ENCODE measurements at places on chromosomes 7 and 10.

GRCh38 chr7:72413290-72413689 is 1.2 kb upstream of the CALN1 start:
- no peak for DNase-seq

DNA sequence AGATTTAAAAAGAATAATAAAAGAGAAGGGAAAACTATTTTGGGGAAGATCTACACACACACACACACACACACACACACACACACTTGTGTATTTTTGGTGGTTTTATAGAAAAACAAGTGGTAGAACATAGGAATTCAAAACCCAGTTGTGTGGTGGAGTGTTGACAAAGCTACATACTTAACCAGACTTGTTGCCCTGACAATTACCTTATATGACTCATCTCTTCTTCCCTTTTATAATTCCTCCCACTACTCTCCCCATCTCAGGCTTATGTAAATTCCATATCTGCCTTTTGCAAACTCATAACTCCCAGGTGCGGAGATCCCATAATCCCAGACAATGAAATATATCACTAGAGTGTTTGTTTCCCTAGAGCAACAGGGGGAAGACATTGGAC is 873.7 kb downstream of the NXPH1 start:
- no peak for DNase-seq

DNA sequence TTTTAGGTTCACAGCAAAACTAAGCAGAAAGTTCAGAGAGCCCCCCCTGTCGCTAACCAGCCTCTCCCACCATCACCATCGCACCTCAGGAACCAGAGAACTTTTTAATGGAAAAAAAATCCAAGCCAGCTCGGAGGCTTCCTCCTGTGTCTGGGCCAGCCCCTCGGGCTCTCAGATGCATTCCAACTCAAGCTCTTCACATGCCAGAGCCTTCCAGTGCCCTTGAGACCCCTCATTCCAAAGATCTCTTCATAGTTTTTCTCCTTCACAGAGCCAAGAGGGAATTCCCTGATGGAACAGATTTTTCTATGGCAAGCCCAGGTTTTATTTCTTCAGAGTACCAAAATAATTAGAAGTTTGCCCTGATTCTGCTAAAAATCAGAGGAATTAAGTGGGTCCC is 153.4 kb upstream of the LANCL2 start:
- no peak for DNase-seq

DNA sequence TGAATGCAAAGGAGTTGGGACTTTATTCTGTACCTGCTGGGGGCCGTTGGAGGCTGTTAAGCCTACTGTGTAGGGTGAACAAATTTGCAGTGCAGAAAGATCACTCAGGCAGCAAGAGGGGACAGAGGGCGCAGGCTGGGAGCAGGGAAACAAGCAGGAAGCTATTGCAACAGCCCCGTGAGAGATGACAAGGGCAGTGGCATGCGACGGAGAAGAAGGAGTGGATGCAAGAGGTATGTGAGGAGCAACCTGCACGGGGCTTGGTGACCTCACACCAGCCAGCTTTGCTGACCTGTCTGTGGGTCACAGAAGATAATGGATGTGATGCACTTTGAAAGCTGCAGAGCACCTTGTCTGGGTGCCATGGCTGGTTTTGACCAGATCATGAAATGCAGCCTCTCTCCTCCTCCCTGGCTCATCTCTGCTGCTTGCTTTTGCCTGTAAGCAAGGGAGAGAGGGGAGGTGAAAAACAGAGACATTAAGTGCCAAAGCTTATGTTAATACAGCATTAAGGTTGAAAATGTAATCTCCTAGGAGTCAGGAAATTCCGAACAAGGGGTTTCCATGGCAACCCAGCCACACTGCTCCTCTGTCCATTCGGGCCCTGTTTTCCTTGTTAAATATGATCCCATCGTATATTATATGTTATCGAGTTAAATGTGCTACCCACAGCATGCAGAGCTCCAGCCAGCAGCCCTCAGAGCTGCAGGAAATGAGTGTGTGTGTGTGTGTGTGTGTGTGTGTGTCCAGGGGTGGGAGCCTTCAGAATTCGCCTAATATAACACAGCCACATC is 314.3 kb upstream of the ZMIZ1 start:
- no peak for DNase-seq

DNA sequence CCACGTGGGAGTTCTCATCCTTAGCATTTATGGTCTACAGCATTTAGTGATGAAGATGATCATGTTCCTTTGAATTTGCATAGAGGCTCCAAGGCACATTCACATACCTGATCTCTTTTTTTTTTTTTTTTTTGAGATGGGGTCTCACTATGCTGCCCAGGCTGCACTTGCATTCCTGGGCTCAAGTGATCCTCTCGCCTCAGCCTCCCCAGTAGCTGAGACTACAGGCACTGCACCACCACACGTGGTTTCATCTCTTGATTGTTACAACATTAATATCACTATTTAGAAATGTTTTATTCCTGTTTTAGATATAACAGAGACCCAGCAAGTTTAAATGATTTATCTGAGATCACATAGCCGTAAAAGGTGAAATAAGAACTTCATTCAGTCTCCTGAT is 13.8 kb downstream of the CDHR3 start:
- DNase-seq = no peak

- no peak for DNase-seq
Observed at GRCh38 chr7:151857412-151857811, 19.5 kb downstream of the PRKAG2 start.

- DNase-seq = peak; percentile 68
Observed at GRCh38 chr10:69065406-69066361, 22.2 kb upstream of the SRGN start.

DNA sequence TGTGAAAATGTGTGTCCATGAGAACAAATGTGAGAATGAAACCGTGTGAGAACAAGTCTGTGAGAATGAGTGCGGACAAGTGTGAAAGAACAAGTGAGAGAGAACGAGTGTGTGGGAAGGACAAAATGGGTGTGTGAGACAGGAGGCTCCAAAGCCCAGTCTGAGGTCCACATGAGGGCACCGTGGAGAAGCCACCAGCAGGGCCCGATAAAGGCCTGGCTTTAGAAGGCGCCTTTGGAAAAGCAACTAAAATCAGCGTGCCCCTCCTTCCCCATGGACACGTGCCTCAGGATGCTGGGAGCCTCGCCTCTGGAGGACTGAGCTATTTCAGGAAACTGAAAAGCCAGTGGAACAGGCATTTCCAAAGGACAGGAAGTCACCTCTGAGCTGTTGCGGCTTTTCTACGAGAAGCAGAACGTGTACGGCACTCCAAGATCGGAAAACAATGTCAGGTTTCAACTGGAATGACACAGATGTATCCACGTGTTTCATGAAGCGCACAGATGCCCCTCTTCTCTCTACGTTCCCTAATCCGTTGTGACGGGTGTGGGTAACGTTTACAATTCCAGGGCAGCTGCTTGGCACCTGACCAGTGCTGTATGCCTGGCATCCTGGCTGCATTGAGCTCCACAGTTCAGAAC is 46.4 kb downstream of the ESYT2 start:
- DNase-seq = no peak

GRCh38 chr7:95373323-95373722 is 22.9 kb downstream of the PON3 start:
- no peak for DNase-seq
